Left cardiac atrium (tissue), 4 donors: ENCODE measurements at places on chromosomes 11 and 22.

- no peak for DNase-seq
These were observed 36.1 kb downstream of the CCDC90B start for GRCh38 chr11:83249972-83250593.

GRCh38 chr11:84890676-84891075, 736.5 kb downstream of the DLG2 start:
- DNase-seq, result no peak

GRCh38 chr11:113615098-113615497, 91.0 kb downstream of the TMPRSS5 start:
- no peak for DNase-seq

DNA sequence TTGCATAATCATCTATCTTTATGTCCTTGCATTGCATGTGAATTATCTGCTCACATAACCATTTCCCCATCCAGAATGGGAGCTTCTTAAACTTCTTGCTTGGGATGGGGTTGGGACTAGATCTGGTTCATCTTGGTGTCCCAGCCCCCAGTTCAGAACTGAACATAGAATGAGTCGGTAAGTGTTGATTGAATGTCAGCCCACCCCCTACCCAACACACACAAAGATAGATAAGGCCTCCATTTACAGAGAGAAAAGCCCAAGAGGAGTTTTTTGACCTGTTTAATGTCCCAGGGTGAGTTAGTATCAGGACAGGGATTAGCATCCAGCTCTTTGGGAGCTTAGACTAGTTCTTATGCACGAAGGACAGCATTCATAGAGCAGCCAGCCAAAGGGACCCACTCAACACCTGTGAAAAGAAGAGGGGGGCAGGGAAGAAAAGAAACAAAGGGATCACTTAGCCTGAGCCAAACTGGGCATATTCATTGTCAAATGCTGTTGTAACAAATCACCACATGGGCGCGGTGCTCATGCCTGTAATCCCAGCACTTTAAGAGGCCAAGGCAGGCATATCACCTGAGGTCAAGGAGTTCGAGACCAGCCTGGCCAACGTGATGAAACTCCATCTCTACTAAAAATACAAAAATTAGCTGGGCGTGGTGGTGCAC, 57.4 kb downstream of the CHRDL2 start:
- no peak for DNase-seq

DNA sequence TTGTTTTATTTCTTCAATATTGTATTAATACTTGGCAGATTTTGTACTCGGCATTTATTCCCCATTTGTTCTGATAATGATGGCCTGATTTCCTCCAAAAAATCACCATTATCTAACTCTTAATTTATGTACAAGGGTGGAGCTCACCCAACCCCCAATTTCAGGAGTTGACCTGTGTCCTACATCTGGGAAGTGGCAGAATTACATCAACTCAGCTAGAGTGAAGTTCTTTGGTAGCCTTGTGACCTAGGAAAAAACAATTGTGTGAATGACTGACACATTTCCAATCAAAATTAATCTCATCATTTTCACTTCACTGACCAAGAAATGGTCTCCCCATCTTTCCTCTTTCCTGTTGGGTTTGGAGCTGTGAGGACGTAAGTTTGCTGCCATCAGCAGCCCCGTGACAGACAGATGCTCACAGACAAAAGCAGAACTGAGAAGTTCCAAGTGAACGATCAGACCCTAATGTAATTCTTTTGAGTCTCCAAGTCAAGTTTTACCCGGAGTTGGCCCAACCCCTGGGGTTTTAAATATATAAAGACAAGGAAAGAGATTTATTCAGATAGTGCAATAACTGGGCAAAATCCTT, 16.6 kb upstream of the MS4A6E start:
- DNase-seq, result no peak
